ENCODE measurements at places on chromosomes 11 and 22.
A peak's percentile ranks its signal among the peaks of the same experiment; 100 is the strongest.

- H3K4me1 ChIP-seq = peaks cover 44% of the 10 kb centered on the region
- DNase-seq = no peak
- H3K27ac ChIP-seq = peak overlapping the region; percentile 88
- H3K36me3 ChIP-seq = peaks cover 27% of the 10 kb centered on the region
- H3K27me3 ChIP-seq = no peaks in the 10 kb centered on the region
Observed at GRCh38 chr22:36465232-36466021, 16.0 kb downstream of the TXN2 start.

DNA sequence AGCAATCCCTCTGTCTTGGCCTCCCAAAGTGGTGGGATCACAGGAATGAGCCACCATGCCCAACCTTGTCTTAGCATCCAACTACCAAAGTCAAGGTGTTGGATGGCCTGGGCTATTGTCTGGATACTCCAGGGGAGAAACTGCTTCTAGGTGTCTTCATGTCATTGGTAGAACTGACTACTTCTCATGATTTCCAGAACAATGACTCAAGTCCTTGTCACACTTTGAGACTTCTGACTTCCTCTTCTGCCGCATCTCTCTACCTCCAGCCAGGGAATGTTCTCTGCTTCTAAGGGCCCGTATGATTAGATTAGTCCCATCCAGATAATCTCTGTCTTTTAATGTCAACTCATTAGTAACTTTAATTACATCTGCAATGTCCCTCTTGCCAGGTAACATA is 30.6 kb downstream of the APOL6 start:
- H3K27ac ChIP-seq = no peak overlapping the region
- H3K4me1 ChIP-seq = no peaks in the 10 kb centered on the region
- no peaks in the 10 kb centered on the region for H3K36me3 ChIP-seq

GRCh38 chr11:29040489-29040888 is 932.3 kb downstream of the METTL15 start:
- H3K27me3 ChIP-seq = no peaks in the 10 kb centered on the region
- no peak overlapping the region for H3K4me3 ChIP-seq
- no peaks in the 10 kb centered on the region for H3K36me3 ChIP-seq

DNA sequence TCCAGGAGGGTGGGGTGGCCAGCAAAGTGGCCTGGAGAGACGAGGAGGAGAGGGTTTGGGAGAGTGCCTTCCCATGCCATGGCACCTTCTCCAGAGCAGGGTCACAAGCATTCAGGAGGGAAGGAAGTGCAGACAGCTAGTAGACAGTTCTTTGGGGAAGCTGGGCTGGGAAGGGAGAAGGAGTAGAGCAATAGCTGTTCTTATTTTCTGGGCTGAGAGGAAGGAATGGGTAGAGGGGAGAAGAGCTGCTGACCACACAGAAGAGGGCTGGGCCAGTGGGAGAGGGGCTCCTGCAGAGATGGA is 14.8 kb upstream of the PICK1 start:
- no peak overlapping the region for H3K4me3 ChIP-seq
- H3K36me3 ChIP-seq = no peaks in the 10 kb centered on the region
- H3K27me3 ChIP-seq = no peaks in the 10 kb centered on the region
- DNase-seq = no peak
- no peak overlapping the region for H3K27ac ChIP-seq

GRCh38 chr11:102837156-102837555 is 6.3 kb downstream of the MMP3 start:
- H3K36me3 ChIP-seq = no peaks in the 10 kb centered on the region
- H3K4me1 ChIP-seq = no peaks in the 10 kb centered on the region
- no peaks in the 10 kb centered on the region for H3K27me3 ChIP-seq
- DNase-seq = no peak
- no peak overlapping the region for H3K4me3 ChIP-seq

- no peak overlapping the region for H3K4me3 ChIP-seq
- DNase-seq = no peak
- no peaks in the 10 kb centered on the region for H3K27me3 ChIP-seq
Observed at GRCh38 chr22:48960980-48961660, 866.6 kb downstream of the BRD1 start.

- DNase-seq = no peak
- no peaks in the 10 kb centered on the region for H3K4me1 ChIP-seq
- peak overlapping the region; percentile 37 for H3K4me3 ChIP-seq
- peak overlapping the region; percentile 58 for H3K27ac ChIP-seq
- H3K27me3 ChIP-seq = no peaks in the 10 kb centered on the region
- H3K36me3 ChIP-seq = peaks cover 52% of the 10 kb centered on the region
Observed at GRCh38 chr22:31091106-31091975, 10.2 kb downstream of the SMTN start.

DNA sequence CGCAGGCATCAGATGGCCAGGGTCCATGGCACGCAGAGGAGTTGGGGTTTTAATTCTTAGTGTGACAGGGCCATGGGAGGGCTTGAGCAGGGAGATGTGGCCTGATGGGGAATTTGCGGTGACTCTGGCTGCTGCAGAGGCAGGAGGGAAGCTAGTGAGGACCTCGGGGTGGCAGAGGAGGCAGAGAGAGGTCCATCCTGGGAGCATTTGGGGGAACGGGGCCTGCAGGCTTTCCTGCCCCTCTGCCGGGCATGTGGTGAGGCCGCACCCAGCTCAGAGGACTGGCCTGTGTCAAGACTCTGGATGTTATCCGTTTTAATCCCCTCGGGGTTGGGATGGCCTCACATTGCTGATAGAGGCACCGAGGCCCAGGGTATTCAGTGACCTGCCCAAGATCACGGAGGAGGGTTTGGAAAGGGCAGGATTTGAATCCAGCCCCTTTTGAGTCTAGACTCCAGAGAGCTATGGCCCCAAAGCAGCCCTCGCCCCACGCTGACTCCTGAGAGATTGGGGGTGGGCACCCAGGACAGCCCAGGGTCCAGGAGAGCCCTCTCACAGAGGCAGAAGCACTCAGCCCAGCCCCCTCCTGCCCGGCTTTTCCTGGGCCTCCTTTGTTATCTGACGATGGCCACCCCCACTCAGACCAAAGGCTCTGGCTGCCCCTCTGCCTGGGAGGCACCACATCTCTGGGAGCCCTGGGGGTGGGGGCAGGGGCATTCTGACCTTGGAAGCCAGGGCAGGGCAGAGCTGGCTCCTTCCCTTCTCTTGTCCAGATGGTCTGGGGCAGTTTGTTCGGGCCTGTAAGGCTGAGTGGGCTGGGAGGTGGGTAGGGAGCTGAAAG is 13.9 kb downstream of the MGAT3 start:
- peak overlapping the region; percentile 68 for H3K27ac ChIP-seq
- H3K4me3 ChIP-seq = no peak overlapping the region
- no peak for DNase-seq
- H3K36me3 ChIP-seq = no peaks in the 10 kb centered on the region
- peaks cover 40% of the 10 kb centered on the region for H3K4me1 ChIP-seq

DNA sequence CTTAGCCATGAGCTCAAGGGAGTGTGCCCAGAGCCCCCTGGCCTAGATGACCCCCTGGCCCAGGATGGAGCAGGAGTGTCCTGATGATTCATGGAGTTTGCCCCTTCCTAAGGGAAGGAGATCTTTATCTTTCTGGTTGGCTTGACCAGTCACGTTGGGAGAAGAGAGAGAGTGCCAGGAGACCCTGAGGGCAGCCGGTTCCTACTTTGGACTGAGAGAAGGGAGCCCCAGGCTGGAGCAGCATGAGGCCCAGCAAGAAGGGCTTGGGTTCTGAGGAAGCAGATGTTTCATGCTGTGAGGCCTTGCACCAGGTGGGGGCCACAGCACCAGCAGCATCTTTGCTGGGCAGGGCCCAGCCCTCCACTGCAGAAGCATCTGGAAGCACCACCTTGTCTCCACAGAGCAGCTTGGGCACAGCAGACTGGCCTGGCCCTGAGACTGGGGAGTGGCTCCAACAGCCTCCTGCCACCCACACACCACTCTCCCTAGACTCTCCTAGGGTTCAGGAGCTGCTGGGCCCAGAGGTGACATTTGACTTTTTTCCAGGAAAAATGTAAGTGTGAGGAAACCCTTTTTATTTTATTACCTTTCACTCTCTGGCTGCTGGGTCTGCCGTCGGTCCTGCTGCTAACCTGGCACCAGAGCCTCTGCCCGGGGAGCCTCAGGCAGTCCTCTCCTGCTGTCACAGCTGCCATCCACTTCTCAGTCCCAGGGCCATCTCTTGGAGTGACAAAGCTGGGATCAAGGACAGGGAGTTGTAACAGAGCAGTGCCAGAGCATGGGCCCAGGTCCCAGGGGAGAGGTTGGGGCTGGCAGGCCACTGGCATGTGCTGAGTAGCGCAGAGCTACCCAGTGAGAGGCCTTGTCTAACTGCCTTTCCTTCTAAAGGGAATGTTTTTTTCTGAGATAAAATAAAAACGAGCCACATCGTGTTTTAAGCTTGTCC is 14.3 kb downstream of the ADORA2A start:
- H3K36me3 ChIP-seq = peaks cover 9% of the 10 kb centered on the region
- H3K27ac ChIP-seq = no peak overlapping the region
- no peak for DNase-seq
- no peaks in the 10 kb centered on the region for H3K27me3 ChIP-seq

DNA sequence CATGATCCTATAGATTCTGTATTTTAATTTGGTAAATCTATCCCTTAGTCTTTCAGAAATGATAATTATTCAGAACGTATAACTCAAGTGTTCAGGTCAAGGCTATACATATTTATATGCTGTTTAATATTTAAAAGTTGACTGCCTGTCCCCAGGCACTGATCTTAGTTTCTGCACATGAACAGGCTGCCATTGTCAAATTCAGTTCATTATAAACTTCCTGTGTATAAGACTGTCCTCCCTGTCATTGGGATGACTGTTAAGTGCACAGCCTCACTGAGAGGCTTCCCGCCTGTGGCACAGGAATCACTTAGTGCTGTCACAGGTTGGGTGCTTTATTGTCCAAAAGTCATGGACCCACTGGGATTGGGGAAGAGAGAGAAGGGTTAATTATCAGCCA is 92.1 kb upstream of the TTC12 start:
- H3K4me1 ChIP-seq = no peaks in the 10 kb centered on the region
- no peaks in the 10 kb centered on the region for H3K36me3 ChIP-seq
- no peak overlapping the region for H3K4me3 ChIP-seq

DNA sequence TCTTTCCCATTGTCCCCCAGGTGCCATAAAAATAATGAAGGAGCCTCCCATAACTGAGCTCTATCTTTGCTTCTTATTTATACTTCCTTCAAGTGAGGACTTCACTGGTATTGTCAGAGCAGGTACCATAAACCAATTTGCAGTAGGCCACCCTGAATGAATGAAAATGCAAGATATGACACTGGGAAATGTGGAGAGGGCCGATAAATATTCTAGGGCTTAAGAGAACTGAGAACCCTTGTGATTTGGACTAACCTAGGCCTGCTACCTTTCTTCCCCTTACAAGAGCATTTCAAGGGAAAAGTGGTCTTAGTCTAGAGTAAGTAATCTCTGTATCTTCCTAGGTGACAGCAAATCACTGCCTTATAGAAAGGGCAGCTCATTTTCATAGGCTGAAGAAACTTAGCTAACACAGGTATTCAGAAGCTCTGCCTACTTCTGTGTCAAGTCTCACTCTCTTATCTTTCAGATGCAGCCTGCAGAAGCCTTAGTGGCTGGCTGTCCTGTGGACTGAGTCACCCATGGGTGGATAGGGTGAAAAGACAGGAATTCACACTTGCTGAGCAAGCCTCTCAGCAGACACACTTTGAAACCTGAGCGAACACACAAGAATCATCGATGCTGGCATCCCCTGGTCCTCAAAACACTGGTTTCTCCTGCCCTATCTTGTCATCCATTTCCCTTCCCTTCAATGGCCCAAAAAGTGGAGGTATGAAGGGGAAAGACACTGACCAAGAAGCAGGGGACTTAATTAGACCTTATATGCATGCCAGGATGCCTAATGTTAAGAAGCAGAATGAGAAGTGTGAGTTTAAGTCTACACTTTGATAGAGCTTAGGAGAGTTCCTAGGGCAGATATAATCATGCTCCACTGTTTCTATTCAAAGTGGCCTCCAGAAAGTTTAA is 15.2 kb downstream of the NRIP3 start:
- no peaks in the 10 kb centered on the region for H3K36me3 ChIP-seq
- no peaks in the 10 kb centered on the region for H3K27me3 ChIP-seq
- H3K4me1 ChIP-seq = no peaks in the 10 kb centered on the region

DNA sequence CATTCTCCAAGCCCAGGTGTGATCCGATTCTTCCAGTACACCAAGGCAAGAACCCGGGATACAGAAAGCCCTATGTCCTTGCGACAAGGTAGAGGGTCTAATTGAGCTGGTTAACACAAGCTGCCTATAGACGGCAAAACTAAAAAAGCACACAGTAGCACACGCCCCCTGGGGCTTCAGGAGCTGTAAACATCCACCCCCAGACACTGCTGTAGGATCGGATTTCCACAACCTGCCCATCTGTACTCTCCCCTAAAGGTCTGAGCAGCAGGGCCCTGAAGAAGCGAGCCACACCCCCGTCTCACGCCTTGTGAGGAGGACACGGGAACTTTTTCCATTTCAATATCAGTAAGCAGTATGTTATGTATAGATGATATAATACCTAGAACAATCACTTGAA is 624.7 kb downstream of the BUD13 start:
- no peak overlapping the region for H3K27ac ChIP-seq
- H3K36me3 ChIP-seq = no peaks in the 10 kb centered on the region
- DNase-seq = no peak

DNA sequence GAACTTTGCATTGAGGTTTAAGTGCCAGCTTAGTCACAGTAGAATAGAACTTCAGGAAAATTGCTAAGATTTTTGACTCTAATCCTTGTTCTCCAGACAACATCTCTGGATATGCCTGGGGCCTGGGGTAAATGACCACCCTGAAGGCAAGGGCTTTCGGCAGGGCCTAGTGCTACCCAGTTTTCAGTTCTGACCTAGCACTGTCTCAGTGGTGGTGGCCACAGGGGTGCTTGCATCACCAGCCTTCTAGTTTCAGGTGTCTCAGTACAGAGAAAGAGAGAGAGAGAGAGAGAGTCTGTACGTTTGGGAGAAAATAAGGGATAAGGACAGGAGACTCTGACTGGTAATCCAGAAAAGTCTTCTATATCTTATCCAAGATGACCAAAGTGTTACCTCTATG is 890.5 kb downstream of the JRKL start:
- no peak overlapping the region for H3K4me3 ChIP-seq
- no peaks in the 10 kb centered on the region for H3K36me3 ChIP-seq
- no peak for DNase-seq
- H3K27me3 ChIP-seq = no peaks in the 10 kb centered on the region

GRCh38 chr11:115919341-115920091 is 415.3 kb upstream of the CADM1 start:
- no peaks in the 10 kb centered on the region for H3K4me1 ChIP-seq
- DNase-seq = no peak
- H3K36me3 ChIP-seq = no peaks in the 10 kb centered on the region
- H3K4me3 ChIP-seq = no peak overlapping the region

DNA sequence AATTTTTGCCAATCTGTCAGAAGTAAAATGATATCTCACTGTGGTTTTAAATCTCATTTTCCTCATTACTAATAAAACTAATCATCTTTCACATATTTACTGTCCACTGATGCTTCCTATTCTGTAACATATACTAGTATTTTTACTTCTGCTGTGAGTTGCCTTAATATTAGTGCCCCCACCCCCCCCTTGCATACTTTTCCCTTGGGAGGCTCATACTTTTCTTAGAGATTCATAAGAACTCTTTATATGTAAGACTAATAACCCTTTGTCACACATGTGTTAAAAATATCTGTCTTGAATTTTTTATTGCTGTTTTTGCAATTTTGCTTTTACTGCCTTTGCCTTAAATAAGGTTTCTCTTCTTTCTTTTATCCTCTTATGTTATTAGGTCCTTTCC is 87.2 kb downstream of the PHF21A start:
- no peaks in the 10 kb centered on the region for H3K27me3 ChIP-seq
- no peaks in the 10 kb centered on the region for H3K36me3 ChIP-seq
- H3K4me1 ChIP-seq = peaks cover 1% of the 10 kb centered on the region
- no peak overlapping the region for H3K4me3 ChIP-seq
